Prostate gland (tissue), 2 donors: ENCODE measurements at places on chromosomes 2 and 18. TPM values are rescaled to one million over a fixed set of nuclear protein-coding genes. Genes with fewer than 3 reads are reported as not detected.

The GAREM1 gene
- total RNA-seq = 9.5 TPM

DNA sequence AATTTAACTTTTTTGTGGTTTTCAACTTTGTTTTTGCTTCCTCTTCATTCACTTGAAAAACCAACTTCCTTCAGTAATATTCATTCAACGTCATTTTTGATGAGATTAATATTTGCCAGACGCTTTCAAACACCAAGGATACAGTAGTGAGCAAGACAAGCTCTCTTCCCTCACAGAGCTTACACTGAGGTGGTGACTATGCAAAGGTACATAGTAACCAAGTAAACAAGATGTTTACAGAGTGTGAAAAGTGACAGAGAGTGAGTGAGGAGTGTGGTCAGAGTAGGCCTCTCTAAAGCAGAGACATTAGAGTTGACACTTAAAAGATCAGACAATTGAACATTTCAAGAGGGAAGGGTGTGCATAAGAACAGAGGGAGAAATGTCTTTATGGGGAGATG is 155.5 kb downstream of the TMEM247 start:
- no peak overlapping the region for H3K4me3 ChIP-seq
- DNase-seq = no peak

The GALR1 gene
- 0.34 TPM for total RNA-seq

The OBSL1 gene
- total RNA-seq = 330 TPM

The TSHZ1 gene
- total RNA-seq = 48.6 TPM

The CAPN14 gene
- 0.80 TPM for total RNA-seq

GRCh38 chr2:43178602-43179542 is 47.5 kb downstream of the ZFP36L2 start:
- peak; percentile 81 for DNase-seq
- no peaks in the 10 kb centered on the region for H3K36me3 ChIP-seq
- peak overlapping the region; percentile 91 for H3K27ac ChIP-seq
- no peaks in the 10 kb centered on the region for H3K27me3 ChIP-seq
- peaks cover 8% of the 10 kb centered on the region for H3K4me1 ChIP-seq

GRCh38 chr2:213296270-213296669 is 12.0 kb downstream of the SPAG16 start:
- H3K27ac ChIP-seq = no peak overlapping the region
- DNase-seq = no peak
- no peaks in the 10 kb centered on the region for H3K36me3 ChIP-seq
- no peak overlapping the region for H3K4me3 ChIP-seq
- H3K27me3 ChIP-seq = no peaks in the 10 kb centered on the region
- H3K4me1 ChIP-seq = no peaks in the 10 kb centered on the region

GRCh38 chr18:7164323-7165004 is 46.9 kb upstream of the LAMA1 start:
- no peaks in the 10 kb centered on the region for H3K27me3 ChIP-seq
- H3K27ac ChIP-seq = no peak overlapping the region
- no peaks in the 10 kb centered on the region for H3K36me3 ChIP-seq
- no peaks in the 10 kb centered on the region for H3K4me1 ChIP-seq
- no peak for DNase-seq

- no peak for DNase-seq
- no peaks in the 10 kb centered on the region for H3K4me1 ChIP-seq
- no peak overlapping the region for H3K27ac ChIP-seq
- no peaks in the 10 kb centered on the region for H3K27me3 ChIP-seq
- no peaks in the 10 kb centered on the region for H3K36me3 ChIP-seq
Observed at GRCh38 chr18:65748321-65748720, 2.5 kb upstream of the CDH7 start.

DNA sequence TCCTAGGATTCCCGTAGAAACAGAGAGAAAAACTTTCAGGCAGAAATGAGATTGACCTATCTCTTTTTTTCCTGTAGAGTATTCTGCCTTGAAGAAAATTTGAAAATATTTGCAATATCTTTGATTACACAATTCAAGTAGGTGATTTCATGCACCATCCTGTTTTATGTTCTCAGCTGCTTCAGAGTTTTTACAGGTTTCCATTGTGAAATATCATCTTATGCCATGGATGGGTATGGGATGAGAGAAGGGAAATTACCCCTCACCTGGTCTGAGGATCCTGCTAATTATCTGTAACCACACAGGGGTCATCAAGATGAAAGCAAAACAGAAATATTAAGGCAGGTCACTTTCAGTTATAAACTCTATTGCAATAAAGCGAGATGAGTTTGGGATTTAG is 264.8 kb downstream of the TXNL1 start:
- H3K27me3 ChIP-seq = no peaks in the 10 kb centered on the region
- H3K27ac ChIP-seq = no peak overlapping the region
- no peak for DNase-seq
- H3K4me1 ChIP-seq = no peaks in the 10 kb centered on the region
- H3K4me3 ChIP-seq = no peak overlapping the region
- no peaks in the 10 kb centered on the region for H3K36me3 ChIP-seq

DNA sequence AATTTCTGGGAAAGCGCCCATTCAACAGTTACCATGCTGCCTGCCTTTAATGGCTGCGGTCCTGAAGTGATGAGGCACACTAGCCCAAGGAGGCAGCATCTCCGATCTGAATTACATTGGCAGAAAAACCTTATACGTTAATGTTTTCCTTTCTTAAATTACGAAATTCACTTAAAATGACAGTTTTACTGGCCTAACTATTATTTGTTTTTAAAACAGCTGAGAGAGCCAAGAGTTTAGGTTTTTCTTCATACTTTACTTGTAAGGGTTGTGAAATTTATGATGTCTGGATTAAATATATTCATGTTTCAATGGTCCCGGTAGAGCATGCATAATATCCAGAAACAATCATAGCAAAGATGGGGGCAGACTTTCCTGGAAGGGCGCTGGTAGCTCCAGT is 115.2 kb upstream of the REV1 start:
- H3K27ac ChIP-seq = no peak overlapping the region
- H3K36me3 ChIP-seq = no peaks in the 10 kb centered on the region
- no peaks in the 10 kb centered on the region for H3K27me3 ChIP-seq
- no peak overlapping the region for H3K4me3 ChIP-seq
- no peak for DNase-seq

- H3K27ac ChIP-seq = no peak overlapping the region
- H3K36me3 ChIP-seq = no peaks in the 10 kb centered on the region
- no peaks in the 10 kb centered on the region for H3K27me3 ChIP-seq
- no peak for DNase-seq
- H3K4me3 ChIP-seq = no peak overlapping the region
Observed at GRCh38 chr2:20986024-20986939, 57.6 kb downstream of the APOB start.

DNA sequence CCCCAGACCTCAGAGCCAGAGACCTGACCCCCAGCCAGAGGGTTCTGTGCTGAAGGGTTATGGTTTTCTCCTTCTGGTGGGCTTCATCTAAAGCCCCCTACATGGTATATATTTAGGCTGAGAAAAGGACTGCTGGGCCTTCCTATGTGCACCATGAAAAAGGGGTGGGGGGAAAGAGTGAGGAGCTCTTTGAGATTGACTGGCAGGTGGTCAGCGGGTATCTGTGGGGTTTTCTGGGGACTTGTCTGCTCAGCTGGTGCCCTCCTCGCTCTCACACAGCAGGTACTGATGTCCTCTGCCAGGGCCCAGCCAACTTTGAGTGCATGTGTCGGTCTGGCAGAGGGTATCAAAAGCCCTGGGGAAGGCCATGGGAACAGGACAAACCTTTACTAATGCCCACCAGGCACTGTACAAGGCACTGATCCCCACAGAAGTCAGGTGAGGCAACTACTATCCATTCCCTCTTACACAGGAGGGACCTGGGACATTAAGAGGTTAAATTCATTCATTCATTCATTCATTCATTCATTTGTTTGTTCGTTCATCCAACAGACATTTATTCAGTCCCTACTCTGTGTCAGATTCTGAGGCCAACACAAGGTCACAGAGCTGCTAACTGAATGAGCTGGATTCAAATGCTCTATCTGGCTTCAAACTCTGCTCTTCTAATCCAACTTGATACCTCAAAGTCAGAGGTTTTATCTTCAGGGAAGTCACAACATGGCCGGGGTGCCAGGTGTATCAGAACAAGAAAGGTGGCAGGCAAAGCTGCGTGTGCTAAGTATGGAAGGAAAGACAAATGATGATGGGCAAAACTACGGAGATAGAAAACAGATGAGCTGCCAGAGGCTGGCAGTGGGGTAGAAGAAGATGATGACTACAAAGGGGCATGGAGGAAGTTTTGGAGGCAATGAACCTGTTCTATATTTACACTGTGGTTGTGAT is 44.6 kb downstream of the REEP1 start:
- H3K4me1 ChIP-seq = no peaks in the 10 kb centered on the region
- H3K27me3 ChIP-seq = no peaks in the 10 kb centered on the region
- H3K36me3 ChIP-seq = no peaks in the 10 kb centered on the region

The DPP4 gene
- total RNA-seq = 36.8 TPM

The KYNU gene
- total RNA-seq = 1.1 TPM

DNA sequence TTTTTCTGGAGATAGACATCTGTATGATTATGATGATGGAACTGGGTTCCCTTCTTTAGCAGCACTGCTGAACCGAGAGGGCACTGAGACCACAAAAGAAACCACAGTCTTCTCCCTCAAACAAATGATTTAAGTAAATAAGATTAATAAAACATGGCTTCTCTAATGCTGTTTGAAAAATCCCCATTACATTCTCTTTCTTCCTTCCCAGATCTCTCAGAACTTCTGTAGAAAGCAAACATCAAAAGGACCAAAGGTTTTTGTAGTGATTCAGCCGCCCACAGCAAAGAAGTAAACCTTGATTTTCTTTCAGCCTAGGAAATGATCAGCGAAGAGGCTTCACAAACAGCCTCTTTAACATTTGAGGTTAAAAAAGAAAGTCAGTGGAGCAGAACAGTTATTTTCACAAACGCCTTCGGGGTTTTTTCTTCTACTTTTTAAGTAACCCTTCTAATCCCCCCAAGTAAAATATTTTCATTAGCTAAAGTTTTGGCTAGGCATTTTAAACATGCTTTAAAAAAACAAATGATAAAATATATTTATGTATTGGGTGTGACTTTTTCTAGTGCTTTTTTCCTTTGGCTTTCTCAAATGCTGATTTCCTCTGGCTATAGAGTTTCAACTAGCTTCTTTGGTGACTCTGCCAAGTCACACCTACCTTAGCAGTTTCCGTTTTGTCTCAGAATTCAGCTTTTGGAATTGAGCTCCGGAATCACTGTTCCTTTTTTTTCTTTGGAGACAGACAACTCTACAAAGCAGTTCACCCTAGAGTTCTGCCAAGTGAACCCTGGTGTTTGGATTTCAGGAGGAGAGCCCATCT is 89.6 kb downstream of the UPP2 start:
- no peak overlapping the region for H3K4me3 ChIP-seq
- no peaks in the 10 kb centered on the region for H3K36me3 ChIP-seq
- H3K27me3 ChIP-seq = no peaks in the 10 kb centered on the region
- H3K27ac ChIP-seq = peak overlapping the region; percentile 24

The FBLN7 gene
- total RNA-seq = 4.0 TPM

- no peak for DNase-seq
- peak overlapping the region; percentile 93 for H3K4me3 ChIP-seq
- H3K27ac ChIP-seq = peak overlapping the region; percentile 87
- H3K27me3 ChIP-seq = no peaks in the 10 kb centered on the region
- no peaks in the 10 kb centered on the region for H3K36me3 ChIP-seq
Observed at GRCh38 chr2:223943561-223944008, 1.6 kb downstream of the WDFY1 start.

DNA sequence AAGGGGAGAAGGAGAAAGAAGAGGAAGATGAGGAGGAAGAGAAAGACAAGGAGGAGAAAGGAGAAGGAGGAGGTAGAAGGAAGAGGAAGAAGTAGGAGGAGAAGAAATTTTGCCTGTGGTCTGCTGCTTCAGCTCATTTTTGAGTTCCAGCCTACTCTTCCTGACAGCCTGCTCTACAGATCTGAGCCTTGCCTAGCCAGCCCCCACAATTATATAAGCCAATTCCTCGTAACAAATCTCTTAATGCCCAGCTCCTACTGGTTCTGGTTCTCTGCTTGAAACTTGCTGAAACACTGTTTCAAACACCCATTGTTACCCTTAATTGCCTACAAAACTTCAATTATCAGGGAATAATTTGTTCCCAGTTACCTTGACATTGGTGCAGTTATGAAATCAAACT is 1014.2 kb upstream of the CELF4 start:
- no peak overlapping the region for H3K27ac ChIP-seq
- no peak overlapping the region for H3K4me3 ChIP-seq
- no peaks in the 10 kb centered on the region for H3K27me3 ChIP-seq

The CLEC4F gene
- total RNA-seq = 0.23 TPM

DNA sequence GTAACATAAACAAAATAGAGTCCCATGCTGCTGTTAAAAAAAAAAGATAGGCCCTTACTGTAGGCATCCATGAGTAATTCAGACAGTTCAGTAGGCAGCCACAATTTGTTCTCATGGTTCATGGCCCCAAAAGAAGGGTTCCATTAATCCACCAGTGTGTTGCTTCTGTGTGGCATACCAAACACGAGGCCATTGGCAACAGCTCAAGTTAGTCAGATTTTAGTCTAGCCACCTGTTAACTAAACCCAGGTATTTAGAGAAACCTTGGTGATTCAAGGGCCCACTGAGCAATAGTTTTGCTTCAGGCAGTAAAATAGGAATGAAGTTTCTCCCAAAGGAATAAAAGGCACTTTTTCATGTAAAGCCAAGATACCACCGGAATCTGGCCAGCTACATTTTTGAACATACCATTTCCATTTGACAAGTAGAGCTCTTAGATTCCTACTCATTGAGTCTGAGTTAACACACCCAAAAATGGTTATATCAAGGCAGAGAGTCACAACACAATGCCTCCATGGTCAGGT is 80.1 kb upstream of the SRD5A2 start:
- no peaks in the 10 kb centered on the region for H3K4me1 ChIP-seq
- no peak for DNase-seq
- H3K27ac ChIP-seq = no peak overlapping the region
